Activated naive CD8-positive, alpha-beta T cell treated with anti-CD3 and anti-CD28 coated beads for 36 hours (primary cell): ENCODE measurements at places on chromosomes 4 and X.

DNA sequence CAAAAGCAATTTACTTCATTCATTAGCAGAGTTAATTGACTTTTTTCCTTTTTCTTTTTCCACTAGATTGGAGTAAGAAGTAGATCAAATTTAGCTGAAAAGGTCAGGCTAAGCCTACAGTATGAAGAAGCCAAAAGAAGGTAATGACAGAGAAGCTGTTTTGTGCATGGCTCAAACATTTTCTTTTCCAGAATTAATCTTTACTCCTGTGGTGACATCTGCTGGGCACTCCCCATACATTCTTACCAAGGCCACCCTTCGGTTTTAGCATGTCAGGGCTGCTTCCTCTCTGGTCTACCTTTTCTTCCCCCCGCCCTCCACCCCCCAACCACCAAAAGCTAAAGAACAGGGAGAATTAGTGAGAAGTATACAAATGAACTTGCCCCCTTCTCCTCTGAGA lies 70.2 kb downstream of the CLDN22 start:
- peak; percentile 6 for DNase-seq

DNA sequence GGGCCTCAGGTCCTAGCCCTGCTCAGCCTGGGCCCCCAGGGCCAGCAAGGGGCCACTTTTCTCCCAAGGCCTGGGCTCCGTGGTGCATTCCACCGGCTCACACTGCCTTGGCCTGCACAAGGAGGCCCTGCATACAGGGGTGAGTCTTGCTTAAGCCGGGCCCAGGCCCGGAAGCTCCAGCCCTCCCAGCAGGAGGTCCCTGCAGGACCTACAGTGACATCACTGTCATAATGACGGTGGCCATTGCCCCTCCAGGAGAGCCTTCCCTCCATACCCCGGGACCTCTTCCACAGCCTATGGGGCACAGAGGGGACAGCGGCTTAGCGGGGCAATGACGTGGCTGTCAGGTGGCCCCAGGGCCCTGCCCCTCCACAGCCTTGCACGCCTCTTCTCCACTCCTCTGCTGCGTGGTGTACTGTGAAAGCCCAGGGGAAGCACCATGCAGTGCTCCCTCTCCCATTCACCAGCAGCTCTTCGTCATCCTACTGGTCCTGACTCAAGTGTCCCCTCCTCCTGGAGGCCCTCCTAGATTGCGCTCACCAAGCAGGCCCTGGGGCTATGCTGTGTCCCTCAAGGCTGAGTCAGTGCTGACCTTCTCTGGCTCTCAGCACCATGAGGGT lies 32.3 kb upstream of the AFAP1 start:
- no peak for DNase-seq

DNA sequence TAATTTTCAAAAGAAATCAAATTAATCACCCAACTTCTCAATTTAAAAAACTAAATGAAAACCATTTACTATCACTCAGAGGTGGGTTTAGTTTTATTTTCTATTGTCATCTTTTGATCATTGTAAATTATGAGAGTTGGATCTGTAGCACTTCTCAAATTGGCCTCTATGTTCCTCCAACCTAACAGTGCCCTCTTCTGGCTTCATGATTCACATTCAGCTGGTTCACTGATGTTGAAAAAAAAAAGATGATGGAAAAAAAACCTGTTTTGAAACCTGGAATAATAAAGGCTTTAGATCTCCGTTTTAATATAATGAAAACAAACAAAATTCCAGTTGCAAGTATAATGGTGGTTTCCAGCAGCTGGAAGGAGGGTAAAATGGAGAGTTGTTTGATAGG lies 2.4 kb upstream of the NBDY start:
- DNase-seq, result no peak

DNA sequence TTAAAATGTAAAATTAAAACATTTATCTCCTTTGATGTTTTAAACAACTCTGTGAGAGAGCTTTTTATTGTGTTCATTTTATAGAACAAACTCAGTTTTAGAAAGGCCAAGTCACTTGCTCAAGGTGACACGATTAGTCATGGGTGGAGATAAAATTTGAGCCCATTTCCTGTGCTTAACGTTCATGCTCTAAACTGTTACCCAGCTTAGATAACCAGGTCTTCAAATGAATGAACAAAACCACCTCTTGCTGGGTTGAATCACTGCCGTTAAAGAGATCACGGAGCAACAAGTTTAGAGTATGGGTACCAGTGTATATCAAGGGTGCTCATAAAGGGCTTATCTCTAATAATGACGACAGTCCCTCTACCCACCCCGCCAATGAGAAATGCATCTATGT lies 10.2 kb upstream of the CASK start:
- no peak for DNase-seq

- DNase-seq, result no peak
These were observed 34.7 kb downstream of the FGF2 start for GRCh38 chr4:122861172-122861943.

DNA sequence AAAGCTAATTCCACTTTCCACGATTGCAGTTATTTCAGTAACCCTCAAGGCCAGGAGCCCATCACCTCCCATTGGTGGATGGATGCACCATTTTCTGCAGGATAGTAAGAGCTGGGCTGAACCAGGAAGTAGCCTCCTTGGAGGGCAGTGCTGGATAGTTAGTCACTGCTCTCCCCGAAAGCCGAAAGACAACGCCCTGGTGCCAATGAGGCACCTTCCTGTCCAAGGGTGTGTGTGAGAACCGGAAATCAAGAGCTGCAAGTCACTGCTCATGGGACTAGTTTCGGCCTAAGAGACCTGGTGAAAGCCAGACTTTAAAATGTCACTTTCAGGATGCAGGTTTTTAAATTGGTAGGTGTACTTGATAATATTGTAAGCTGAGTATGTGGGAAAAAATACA lies 203.8 kb upstream of the HS3ST1 start:
- DNase-seq, result no peak

GRCh38 chr4:16967722-16968121 lies 69.3 kb upstream of the LDB2 start:
- DNase-seq, result no peak
